ENCODE measurements at places on chromosomes 13 and 19.

- DNase-seq = no peak
Measured at GRCh38 chr19:10279737-10280442, 6.9 kb upstream of the ICAM4 start.

DNA sequence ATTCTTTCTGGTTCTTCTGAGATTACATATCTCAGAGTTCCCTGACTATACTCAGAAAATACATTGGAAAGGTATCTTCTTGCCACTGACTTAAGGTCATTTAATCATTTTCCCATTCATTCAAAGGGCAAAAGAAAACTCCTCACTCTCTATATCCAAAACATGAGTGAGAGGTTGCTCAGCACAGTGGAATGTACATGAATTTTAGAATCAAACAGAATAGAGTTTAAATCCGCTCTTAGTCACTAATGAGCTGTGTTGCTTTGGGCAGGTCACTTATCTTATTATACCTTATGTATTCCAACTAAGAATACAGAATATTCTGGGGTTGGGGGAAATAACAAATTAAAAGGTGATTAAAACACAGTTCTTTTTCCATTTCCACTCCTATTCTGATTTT is 452.6 kb upstream of the KLF12 start:
- DNase-seq = no peak

- DNase-seq = no peak
Measured at GRCh38 chr13:40465015-40465390, 201.4 kb downstream of the FOXO1 start.

- no peak for DNase-seq
Measured at GRCh38 chr13:111398715-111399299, 78.4 kb downstream of the TEX29 start.

DNA sequence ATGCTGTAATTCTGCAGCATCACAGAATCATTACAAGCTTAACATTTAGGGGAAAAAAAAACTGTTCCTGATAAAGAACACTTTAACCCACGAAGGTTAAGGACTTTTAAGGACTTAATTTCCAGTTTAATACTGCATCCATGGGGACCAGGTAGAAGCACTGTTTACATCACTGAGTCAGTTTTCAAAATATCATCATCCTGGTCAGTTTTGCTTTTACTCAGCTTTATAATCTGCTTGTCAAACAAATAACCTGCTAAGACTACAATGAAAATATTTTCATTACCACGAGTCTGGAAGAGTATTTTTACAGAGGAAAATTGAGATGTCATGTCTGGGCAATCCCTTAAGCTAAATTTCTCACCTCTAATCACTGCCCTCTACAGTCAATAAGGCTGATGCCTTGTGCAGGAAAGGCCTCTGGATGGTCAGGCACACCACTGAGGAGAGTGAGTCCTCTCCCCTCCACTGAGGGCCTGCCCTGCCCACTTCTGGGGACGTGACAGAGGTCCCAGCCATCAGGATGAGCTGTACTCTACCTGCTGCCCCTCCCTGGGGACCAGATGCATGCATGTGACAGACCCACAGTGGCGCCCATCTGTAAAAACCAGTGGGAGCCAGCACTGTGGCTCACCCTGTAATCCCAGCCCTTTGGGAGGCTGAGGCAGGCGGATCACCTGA is 31.0 kb downstream of the FOXO1 start:
- DNase-seq = no peak

DNA sequence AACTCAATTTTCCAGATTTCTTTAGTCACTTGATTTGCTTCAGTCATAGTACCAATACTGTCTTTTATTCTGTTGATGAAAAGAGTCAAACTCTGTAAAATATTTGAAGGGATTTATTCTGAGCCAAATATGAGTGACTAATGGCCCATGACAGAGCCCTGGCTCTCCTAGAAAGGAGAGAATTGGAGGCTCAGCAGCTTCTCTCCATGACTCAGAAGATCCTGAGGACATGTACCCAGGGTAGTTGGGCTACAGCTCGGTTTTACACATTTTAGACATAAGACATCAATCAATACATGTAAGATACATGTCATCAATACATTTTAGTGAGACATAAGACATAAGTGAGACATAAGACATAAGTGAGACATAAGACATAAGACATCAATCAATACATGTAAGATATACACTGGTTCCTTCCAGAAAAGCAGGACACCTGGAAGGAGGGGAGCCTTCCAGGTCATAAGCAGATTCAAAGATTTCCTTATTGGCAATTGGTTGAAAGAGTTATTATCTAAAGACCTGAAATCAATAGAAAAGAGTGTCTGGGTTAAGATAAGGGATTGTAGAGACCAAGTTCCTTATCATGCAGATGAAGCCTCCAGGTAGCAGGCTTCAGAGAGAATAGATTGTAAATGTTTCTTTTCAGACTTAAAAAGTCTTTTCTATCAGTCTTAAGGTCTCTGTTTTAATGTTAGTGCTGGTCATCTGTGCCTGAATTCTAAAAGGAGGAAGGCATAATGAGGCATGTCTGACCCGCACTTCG is 179.8 kb upstream of the RFC3 start:
- no peak for DNase-seq

DNA sequence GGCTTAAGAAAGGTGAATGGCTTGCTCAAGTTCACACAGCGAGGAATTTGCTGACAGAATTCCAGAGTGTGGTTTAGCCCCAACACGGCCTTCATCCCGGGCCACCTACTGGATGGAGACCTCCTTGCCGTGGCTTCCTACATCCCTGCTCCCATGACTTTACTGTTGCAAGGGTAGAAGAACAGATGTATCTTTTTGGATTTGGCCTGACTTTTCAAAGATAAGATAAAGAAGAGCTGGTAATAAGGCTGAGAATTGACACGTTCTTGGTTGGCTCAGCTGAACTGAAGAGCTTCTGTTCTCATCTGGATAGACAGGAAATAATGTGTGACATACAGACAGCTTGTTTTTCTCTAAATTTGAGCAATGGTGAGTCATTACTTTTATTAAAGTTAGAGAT is 113.1 kb downstream of the KLF5 start:
- DNase-seq = no peak

GRCh38 chr13:28071424-28071823 is 29.0 kb downstream of the FLT3 start:
- no peak for DNase-seq

GRCh38 chr13:31007417-31007816 is 75.0 kb downstream of the TEX26 start:
- no peak for DNase-seq

DNA sequence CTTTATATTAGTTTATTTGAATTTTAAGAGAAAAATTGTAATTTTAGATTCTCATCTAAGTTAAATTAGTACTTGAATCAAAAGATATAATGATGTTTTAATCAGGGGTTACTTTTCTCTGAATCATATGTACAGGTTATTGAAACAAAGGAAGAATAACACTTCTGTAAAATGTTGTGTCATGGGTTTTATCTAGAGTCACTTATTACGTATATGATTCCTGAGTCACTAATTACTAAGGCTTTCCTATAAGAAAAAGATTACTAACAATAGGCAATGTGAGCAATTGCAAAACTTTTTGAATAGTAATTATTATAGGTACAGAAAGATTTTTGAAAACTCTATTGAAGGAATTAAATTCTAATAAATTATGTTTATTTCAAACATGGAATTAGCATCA is 99.2 kb upstream of the KLF5 start:
- DNase-seq = no peak

- DNase-seq = no peak
Measured at GRCh38 chr13:94329277-94329676, 150.2 kb downstream of the DCT start.

DNA sequence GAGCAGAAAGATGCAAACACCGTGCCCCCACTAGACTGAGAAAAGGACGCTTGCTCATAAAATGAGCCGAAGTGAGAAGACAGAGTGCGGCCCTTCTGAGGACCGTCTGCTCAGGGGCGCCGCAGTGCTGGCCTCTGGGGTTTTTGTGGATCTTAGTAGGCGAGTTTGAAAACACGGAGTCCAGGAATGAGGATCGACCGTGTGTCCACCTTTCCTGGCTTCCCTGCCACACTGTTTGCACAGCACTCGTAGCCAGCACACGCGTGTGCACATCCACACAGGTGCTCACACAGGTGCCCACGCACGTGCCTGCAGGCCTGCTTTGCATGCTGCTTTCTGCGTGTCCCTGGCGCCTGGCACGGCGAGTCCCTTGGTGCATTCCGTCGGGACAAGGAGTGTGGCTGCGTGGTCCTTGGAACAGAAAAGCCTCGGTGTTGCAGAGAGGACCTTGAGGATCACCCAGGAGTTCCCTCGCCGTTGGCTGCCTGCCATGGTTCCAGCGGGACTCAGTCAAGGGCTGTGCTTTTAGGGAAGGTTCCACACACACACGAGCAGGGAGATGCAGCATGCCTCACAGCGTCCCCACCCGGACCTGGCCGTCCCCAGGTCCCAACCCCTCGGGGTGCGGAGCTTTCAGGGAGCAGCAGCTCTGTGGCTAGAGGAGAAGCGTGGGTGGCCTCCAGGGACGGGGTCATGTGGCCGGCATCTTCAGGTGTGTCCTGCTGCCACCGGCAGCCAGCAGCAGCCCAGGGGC is 10.1 kb upstream of the ZNF554 start:
- no peak for DNase-seq

DNA sequence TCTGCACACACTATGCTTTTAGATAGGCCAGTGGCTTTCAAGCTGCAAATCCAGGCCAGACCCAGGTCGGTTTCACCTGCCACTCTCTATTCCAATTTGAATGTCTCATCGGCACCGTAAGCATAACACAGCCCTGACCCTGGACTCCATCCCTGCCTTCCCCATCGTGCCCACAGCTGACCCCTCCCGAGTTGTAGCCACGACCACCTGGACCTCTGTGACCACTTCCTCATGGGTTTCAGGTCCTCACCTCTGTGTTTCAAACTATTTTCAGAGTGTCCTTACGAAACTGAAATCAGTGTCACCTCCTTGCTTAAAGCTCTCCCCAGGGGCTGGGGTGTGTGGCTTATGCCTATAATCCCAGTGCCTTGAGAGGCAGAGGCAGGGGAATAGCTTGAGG is 9.0 kb upstream of the HSH2D start:
- no peak for DNase-seq

DNA sequence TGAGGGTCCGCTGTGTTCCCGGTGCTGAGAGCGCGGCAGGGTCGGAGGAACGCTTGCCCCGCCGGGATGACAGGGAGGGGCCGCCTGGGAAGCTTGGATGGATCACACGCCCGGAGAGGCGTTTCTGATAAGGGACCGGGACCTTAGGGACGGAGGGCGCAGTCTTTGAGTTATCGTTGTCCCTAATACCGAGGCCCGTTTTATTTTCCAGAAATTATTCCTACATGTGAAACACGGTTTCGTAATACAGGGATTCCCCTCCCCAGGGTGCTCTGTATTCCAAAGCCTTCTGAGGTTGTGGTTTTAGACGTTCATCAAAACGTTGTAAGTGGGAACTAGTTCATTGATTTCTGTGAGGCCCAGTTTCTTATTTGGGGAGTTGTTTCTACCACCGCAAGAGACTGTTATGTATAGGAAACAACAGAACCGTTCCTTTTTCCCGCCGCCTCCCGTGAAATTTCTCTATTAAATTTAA is 752 bp downstream of the PDCD5 start:
- DNase-seq = peak; percentile 31

GRCh38 chr19:44635581-44636438 is 7.9 kb upstream of the PVR start:
- DNase-seq = peak; percentile 84

GRCh38 chr19:246551-246950 is 44.7 kb downstream of the PLPP2 start:
- no peak for DNase-seq

DNA sequence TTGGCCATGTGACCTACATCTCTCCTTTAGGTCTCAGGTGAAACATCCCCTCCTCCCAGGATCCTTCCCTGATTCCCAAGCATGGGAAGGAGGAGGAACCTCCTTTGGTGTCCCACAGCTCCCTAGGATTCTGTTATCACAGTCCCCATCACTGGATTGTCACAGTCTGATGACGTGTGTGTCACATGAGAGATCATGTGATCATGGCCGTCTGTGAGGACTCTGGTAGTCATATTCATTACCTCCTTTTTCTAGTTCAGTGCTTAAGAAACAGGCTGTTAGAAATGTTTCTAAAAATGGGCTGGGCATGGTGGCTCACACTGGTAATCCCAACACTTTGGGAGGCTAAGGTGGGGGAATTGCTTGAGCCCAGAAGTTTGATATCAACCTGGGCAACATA is 3.0 kb downstream of the DHX34 start:
- no peak for DNase-seq

GRCh38 chr13:46665633-46666482 is 112.9 kb downstream of the LRCH1 start:
- DNase-seq = no peak

DNA sequence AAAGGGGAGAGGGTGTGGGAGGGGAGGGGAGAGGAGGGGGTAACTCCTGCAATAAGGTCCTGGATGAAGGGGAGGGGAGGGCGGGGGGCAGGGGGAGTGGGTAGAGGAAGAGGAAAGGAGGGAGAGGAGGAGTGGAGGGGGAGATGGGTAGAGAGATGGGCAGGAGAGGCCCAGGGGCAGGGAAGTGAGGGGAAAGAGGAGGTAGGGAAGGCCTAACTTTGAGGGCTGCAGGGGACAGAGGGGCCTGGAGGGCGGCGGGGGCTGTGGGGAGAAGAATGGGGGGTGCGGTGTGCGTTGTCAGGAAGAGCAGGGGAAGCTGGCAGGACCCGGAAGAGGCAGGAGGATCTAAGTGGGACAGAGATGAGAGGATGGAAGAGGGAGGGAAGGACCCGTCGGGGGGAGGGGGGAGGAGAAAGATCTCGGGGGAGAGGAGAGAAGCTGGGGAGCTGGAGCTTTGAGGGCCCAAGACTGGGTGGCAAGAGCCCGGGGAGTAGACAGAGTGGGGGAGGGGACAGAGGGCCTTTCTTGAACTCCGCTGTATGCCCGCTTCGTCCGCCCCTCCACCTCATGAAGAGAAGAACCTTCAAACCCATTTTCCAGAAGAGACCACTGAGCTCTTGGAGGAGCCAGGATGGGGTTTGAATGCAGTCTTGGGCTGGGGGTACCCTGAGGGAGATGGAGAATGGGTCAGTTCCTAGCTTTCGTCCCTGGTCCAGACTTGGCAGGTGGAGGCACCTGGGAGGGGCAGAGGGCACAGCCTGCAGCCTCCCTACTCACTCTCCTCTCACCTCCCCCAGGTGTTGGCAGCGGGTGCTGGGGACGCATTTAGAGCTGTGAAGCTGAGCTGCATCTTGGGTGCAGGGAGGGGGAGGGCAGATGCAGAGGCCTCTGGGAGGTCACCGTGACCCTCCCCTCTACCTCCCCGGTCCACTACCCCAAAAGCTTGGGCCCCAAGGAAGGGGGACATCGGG is 778 bp upstream of the LRRC4B start:
- DNase-seq = no peak

DNA sequence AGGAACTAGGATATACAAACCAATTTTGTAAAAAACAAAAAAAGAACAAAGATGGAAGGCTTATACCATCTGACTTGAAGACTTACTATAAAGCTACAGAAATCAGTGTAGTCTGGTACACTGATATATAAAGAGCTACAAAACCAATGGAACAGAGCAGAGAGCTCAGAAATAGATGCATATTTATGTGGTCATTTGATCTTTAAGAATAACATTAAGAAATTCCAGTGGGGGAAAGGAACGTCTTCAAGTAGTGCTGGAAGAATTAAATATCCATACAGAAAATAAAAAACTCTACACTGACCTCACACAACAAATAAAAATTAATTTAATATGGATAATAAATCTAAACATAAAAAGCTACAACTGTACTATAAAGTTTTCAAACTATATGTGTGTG is 317.0 kb downstream of the ENOX1 start:
- no peak for DNase-seq
